ENCODE measurements at places on chromosomes 12 and 14.

DNA sequence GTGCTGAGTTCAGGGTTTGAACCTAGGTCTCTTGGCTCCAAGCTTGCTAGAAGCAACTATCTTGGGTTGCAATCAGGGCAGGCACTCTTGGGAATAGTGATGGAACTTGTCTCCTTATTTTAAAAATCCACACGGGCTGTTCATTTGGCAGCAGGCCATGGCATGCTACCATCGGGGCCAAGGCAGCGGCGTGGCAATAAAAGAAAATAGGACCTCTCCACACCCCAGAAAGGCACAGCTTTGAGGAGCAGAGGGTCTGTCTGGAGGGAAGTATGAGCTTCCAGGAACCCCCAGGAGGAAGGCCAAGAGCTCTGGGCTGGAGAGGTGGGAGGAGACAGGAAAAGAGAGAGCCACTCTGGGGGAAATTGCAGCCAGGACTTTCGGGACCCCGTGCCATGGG lies 15.3 kb downstream of the RPS6KL1 start:
- no peak for DNase-seq

- DNase-seq, result peak; percentile 83
Observed at GRCh38 chr14:87992718-87993628, at the start of gene GALC. GALC (minus strand) TSS chr14:87993182; CDS start chr14:87993164, 18 bp downstream.

DNA sequence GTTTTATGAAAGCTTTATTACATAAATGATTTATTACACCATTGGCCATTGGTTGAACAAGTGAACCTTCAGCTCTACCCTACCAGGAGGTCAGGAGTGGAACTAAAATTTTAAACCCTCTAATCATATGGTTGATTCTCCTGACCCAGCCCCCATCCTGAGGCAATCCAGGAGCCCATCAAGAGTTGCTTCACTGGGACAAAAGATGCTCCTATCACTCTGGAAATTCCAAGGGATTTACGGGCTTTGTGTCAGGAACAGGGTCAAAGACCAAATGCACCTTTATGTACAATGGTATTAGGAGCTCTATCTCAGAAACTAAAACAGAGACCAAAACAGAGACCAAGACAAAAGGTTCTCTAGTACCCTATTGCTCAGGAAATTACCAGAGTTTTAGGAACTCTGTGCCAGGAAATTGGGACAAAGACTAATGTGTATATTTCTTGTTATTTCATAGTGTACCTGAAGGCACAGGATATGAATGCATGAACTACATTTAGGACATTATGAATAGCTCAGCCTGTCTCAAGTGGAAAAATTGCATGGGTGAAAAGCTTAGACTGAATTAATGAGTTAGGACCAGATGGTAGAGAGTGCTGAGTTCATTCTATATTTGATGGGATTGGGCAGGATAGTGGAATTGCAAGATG lies 171.7 kb upstream of the FLRT2 start:
- DNase-seq, result no peak

DNA sequence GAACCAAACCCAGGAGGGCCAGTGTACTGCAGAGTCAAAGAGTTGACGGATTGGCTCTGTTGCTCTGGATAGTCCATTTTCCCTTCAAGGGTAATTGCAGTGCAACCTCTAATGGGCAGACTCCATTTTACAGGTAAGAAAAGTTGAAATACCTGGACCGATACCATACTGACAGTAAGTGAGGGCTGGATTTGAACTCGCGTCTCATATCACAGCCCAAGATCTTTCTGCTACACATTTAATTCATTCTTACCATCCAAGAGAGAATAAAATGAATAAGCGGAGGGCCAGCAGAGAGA lies 356 bp upstream of the ZC3H14 start:
- DNase-seq, result no peak

GRCh38 chr12:89092297-89092696 lies 260.0 kb downstream of the DUSP6 start:
- no peak for DNase-seq

- peak; percentile 84 for DNase-seq
Observed at GRCh38 chr14:34078117-34078743, 127.4 kb upstream of the EGLN3 start.

DNA sequence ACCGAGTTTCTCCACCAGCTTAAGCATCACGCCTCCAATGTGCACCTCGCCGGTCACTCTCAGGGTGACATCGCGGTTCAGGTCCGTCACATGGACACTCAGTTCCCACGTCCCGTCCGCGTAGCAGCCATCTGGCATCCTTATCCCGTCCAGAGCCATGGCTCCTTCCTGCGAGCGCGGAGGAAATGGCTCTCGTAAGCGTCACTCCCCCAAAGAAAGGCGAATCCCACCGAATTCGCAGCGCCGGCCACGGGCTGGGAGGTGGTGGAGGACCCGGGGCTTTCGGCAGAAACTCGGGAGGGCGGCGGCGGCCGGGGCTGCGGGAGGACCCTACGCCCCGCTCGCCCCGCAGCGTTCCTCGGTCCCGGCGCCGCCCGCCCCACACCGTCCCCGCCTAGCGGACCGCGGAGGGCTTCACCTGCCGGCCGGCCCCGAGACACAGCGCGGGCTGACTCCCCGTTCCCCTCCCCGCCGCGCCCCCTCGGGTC lies 396 bp downstream of the FERMT2 start:
- peak; percentile 2 for DNase-seq

DNA sequence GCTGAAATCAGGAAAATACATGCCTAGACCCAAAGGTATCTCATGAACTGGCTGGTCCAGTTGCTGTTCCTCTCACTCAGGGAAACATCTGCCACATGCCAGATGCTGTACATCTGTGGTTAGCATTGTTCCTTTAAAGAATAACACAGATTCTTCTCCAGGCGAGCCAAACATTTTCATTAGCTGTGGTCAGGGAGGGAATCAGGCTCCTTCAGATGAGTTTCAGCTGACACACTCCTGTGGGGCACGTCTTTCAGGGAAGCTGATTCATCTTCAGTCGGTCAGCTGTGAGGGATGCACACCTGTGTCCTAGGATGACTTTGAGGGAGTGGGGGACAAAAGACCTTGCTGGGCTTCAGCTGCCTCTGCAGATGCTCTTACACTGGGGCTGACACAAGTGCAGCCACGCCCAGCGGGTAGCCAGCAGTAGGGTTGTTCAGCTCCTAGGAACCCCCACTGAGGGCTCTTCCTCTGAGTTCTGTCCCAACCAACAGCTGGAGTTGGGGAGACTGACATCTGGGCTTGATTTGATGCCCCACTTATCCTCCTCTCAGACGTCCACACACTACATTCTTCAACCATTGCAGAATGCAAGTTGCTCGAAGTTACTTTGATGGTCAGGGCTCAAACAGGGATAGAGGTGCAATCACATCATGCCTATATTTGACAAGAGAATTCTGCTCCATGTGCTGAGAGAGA lies 155.0 kb downstream of the NUAK1 start:
- DNase-seq, result no peak

DNA sequence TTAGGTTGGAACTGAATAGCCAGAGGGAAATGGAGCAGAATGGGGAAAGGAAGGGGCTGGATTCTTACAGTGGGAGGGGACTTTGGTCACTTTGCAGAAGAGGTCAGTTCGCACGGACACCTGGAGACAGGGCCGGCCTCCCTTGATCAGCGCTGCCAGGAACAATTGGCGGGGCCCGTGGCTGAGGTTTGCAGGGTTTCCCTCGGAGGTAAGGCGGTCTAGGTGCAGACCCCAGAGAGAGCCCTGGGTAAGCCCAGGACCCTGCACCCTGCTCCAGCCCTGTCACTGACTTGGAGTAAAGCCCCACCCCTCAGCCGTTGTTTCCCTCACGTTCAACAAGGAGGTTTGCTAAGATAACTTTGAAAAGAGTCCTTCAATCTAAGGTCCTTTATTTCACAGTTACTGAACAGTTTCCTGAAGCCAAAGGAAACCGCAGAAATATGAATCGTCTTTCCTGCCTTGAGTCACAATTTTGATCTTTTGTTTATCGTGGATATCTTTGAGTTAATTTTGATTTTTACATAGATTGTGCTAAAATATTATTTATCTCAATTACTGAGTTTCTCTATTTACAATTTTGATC lies 231.4 kb upstream of the RTL1 start:
- peak; percentile 9 for DNase-seq

DNA sequence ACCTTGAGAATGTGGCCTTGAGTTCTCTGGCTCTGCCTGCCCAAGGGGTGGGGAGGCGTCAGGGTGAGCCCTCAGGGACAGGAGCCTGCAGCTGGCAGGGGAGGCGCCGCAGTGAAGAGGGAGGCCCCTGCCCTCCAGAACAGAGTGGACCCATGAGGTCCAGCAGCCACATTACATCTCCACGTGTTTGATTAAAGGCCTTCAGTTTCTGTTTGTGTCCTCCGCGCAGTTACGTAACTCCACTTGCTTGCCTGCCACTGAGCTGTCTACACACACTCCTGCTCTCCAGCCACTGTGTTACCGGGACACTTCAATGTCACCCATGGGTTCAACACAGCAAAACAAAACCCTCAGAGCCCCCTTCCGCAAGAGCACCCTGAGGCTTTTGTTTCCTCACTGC lies 70.4 kb downstream of the CHGA start:
- DNase-seq, result peak; percentile 30

DNA sequence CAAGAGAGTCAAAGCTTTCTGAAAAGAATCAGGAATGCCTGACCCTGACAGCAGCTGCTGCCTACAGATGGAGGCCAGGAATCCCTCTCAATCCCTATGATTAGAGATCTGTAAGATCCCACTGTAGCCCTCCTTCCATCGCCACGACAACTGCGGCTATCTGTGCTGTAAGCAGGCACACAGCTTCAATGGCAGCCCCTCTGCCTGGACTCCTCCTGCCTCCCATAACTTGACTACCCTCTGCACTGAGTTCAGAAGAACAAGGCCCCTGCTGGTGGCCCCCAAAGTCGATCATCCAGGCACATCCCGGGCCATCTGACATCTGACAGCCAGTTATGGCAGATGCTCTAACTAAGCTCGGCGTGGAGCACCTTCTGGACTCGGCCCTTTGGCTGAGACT lies 2.9 kb downstream of the CLMN start:
- DNase-seq, result no peak

GRCh38 chr12:46678426-46678825 lies 147.4 kb downstream of the SLC38A4 start:
- no peak for DNase-seq

DNA sequence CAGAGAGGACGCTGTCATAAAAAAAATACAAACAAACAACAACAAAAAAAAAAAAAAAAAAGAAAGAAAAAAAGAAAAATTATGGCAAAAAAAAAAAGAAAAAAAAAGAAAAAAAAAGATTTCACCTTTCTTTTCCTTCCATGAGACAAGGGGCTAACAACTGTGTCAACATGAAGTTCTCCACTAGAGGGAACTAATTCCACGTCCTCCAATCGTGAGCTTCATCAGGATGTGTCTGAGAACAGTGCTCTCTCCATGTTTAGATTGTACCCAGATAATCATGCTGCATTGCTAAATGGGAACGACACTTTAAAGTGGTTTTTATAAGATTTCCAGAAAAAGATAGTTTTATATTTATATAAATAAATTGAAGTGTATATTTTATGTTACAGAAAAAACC lies 96.2 kb upstream of the PTPRB start:
- DNase-seq, result peak; percentile 65

DNA sequence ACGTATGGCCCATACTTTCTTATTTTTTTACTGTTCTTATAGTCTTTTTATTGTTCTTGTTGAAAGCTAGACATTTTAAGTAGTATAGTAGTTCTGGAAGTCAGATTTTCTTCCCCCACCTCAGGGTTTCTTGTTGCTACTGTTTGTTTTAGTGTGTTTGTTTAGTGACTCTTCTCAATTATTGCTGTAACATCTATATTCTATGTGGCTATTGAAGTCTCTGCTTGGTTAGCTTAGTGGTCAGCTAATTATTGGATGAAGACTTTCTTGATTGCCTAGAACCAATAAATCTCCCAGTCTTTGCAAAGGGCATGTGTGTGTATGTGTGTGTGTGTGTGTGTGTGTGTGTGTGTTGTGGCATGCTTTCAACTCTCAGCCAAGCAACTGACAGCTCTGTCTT lies 34.3 kb upstream of the UNC79 start:
- DNase-seq, result no peak

DNA sequence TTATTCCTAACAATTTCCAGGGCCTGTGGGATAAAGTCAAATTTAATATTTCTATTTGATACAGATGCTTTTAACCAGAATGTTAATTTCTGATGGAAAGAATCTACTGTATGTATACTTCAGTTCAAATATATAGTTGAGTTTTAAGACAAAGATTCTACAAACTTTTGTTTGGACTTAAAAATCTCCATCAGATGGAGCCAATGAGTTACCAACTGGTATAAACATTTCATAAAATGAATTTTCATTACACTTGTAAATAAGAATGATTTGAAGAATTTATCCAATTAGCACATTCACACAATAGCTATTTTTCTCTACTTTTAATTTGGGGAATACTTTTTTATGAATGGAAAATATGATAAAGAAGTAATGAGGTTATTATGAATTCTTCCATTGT lies 425.2 kb upstream of the MIS18BP1 start:
- no peak for DNase-seq

DNA sequence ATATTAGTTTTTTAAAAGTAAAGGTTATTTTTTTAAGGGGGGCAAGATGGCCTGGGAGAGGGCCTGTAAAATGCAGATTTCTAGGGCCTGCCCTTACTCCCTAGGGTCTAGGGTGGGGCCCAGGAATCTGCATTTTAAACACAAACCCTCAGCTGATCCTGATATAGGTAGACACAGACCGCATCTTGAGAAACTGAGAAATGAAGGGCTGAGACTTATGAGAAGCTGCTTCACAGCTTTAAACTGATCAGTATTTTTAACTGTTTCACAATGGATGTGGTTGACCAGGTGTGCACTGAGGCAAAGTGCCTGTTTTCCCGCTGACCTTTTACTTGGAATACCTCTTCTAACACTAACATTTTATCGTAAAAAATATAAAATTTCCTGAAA lies 84.0 kb downstream of the CCDC88C start:
- no peak for DNase-seq

GRCh38 chr12:91982946-91983345 lies 162.7 kb downstream of the BTG1 start:
- no peak for DNase-seq

DNA sequence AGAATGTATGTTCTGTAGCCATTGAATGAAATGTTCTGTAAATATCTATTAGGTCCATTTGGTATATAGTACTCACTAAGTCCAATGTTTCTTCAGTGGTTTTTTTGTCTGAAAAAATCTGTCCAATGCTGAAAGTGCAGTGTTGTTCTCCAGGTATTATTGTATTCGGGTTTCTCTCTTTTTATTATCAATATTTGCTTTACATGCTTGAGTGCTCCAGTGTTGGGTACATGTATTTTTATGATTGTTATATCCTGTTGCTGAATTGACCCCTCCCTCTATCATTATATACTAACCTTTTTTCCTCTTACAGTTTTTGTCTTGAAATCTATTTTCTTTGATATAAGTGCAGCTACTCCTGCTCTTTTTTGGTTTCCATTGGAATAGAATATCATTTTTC lies 382.2 kb downstream of the CCER1 start:
- DNase-seq, result no peak

GRCh38 chr12:402029-402389 lies 565 bp downstream of the CCDC77 start:
- peak; percentile 67 for DNase-seq

All from NB4 (cell line).